ENCODE measurements at places on chromosomes 7 and 10. TPM values are rescaled to one million over a fixed set of nuclear protein-coding genes. Genes with fewer than 3 reads are reported as not detected.

The DEPP1 gene
- 0.37 TPM for polyA plus RNA-seq

The CALHM3 gene
- polyA plus RNA-seq: not detected

GRCh38 chr10:110781139-110781538, 90.6 kb upstream of the PDCD4 start:
- no peak for DNase-seq

The GIMAP1 gene
- polyA plus RNA-seq: not detected

DNA sequence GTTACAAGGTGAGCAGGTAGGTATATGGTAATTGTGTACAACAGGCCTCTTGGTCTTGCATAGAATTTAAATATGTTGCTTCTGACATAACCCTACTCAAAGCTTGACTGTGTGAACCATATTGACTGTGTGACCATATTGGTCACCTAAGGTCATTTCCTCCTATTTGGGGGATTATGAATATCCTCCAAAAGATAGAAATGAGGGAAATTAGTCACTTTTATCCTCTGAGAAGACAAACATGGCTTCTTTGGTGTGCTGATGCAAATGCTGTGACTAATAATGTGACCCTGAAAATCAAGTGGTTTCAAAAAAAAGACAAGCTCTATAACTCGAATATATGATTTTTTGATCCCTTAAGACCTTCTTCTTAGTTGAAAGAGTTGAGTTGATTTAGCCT, 27.9 kb downstream of the IFIT5 start:
- DNase-seq: no peak
